ENCODE measurements at places on chromosomes 12 and 14.

- no peak for DNase-seq
These were observed 27.1 kb upstream of the PCNX4 start for GRCh38 chr14:60064491-60065072.

- no peak for DNase-seq
These were observed 106.0 kb downstream of the TXNDC16 start for GRCh38 chr14:52446355-52446754.

GRCh38 chr12:123233505-123234308 lies 471 bp downstream of the MTRFR start:
- no peak for DNase-seq

DNA sequence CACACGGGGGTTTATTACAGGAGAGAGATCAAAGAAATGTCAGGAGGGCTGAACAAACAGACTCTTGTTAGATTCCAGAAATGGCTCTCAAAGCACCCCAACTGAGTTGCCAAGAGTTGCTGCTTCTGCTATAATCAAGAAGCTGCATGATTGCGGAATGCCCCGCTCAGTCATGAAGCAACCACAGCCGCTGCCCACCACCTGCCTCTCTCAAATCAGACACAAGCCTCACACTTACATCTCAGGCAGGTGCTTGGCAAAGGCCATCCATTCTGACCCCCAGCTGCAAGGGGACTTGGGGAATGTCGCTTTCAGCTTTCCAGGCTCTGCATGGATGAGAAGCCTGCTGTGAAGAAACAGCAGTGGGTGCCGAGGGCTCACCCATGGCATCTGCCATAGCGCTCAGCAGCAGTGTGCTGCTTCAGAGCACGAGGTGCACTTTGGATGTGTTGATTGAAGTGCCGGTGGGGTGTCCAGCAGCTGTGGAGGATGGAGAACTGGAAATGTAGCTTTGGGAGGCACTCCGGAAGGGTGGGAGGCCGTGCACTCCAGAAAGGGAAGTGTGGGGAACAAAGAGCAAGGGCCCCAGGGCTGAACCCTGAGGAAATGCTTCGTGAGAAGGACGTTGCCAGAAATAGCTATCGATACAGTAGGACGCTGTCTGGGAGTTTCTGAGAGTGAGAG lies 37.7 kb downstream of the LRRC74A start:
- DNase-seq, result no peak

- DNase-seq, result no peak
These were observed 111.5 kb upstream of the KITLG start for GRCh38 chr12:88691811-88692210.

DNA sequence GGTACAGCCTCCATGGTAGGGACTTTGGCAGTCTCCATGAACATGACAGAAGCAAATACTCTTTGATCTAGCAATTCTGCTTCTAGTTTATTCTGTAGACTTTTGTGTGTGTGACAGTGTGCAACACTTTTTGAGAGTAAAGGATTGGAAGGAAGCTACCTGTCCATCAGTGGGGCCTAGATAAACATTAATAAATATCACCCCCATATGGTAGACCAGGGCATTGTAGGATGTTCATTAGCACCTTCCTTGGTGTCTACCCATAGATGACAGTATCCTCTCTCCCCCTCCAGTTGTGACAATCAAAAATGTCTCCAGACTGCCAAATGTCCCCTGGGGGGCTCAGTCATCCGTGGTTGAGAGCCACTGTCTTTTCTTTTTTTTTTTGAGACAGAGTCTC lies 10.8 kb downstream of the SNRNP35 start:
- DNase-seq, result no peak

- DNase-seq, result no peak
These were observed 165.5 kb downstream of the KIF26A start for GRCh38 chr14:104303705-104304425.

GRCh38 chr12:86257134-86257533 lies 943 bp upstream of the MGAT4C start:
- DNase-seq, result no peak

- DNase-seq, result no peak
These were observed 484 bp downstream of the PPP1CC start for GRCh38 chr12:110742096-110742717.

GRCh38 chr12:113409462-113410124 lies 5.9 kb upstream of the SDS start:
- no peak for DNase-seq

- DNase-seq, result no peak
These were observed 42.4 kb upstream of the PPP2R5C start for GRCh38 chr14:101719045-101719645.

DNA sequence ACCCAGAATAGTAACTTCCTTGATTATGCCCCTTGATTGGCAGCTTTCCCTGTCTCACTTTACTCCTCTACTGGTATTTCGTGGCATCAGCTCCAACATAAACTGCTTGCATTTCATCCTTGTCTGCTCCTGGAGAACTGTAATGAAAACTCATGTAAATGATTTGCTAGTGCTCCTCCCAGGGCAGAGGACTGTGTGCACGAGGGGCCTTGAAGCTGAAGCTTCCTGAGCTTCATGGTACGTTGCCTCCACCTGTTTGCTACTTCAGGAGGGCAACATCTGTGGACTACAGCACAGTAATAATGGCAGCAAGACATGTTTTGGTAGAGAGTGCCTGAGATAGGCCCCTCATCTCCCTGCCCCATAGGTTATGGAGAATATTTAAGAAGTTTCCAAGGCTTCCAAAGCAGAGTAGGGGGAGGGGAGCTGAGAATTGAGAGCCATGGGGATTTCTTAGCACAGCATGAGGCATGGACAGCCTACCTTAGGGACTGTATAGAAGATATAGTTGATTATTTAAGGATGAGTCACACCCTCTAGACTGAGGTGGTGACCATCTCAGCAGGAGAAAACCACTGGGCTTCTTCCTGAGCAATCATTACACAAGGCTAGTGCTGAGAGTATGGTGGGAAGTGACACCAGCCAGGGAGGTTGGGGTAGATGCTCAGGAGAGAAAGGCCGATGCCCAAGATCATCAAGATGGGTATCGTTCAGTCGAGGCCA lies 29.5 kb downstream of the CCDC198 start:
- DNase-seq, result no peak

- no peak for DNase-seq
These were observed 37.9 kb downstream of the AKAP6 start for GRCh38 chr14:32366986-32367385.

- no peak for DNase-seq
These were observed 176.8 kb downstream of the GXYLT1 start for GRCh38 chr12:41967668-41968500.

GRCh38 chr12:124952801-124953200 lies 36.1 kb downstream of the DHX37 start:
- no peak for DNase-seq

GRCh38 chr12:93886533-93887511 lies 209.6 kb downstream of the CRADD start:
- DNase-seq, result no peak

GRCh38 chr14:95442633-95443021 lies 73.8 kb downstream of the SYNE3 start:
- peak; percentile 71 for DNase-seq

DNA sequence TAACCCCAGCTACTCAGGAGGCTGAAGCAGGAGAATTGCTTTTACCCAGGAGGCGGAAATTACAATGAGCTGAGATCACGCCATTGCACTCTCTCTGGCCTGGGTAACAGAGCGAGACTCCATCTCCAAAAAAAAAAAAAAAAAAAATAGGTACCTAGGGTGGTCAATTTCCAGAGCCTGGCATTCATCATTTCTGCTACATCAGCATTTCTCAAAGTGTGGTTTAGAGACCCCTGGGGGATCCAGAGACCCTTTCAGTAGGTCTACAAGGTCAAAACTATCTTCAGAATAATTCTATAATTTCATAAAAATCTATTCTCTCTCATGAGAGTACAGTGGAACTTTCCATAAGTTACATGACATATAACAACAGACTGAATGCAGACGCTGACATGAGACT lies 19.9 kb downstream of the CERS5 start:
- DNase-seq, result no peak

DNA sequence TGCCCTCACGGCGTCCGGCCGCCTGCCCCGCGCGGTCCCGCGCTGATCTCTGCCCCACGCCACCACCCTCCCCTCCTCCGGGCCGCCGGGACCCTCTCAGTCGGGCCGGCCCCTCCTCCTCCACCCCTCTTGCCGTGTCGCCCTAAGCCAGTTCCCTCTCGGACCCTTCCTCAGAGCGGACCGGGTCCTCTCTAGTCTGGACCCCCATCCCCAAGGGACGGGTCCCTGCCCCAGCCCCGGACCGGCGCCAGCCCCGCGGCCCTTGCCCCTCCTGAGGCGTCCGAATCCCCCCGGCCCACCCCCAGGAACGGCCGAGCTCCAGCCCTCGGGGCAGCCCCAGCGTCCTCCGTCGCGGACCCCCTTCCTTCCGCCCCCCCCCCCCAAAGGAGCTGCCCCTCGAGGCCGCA lies 485 bp downstream of the PPP4R4 start:
- DNase-seq, result no peak

- DNase-seq, result no peak
These were observed 8.1 kb upstream of the BMAL2 start for GRCh38 chr12:27324530-27324929.

DNA sequence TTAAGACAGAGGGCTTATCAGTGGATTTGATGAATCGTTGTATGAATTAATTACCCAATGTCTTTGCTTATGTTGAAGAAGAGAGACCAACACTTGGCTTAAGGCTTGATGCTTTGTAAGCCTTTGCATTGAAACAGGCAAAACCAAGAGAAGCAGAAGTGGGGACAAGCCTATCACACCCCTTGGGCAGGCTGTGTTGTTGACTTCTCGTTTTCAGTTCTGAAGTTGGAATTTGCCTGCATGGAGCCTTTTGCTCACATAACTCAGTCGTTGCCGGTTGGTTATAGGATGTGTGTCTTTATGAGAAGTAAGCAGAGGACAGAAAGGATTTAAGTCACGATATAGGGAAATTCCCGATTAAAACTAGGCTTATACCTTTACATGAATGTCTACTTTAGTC lies 94.7 kb downstream of the CCDC92 start:
- no peak for DNase-seq

DNA sequence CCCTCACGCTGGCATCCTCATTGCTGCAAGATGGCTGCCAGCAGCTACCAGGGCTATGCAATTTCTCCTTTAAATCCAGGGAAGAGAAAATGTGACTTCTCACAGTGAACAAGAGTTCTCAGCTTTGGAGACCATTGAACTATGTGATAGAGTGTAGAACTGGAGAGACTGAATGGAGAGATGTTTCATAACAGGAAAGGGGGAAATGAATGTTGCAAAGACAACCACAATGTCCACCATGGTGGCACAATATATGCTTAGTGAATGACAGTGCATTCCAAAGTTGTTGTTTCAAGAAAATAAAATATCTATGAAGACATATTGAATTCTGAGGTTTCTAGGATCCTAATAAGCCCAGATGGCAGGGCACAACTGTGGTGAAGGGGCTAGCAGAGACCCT lies 13.2 kb upstream of the COCH start:
- DNase-seq, result no peak

- no peak for DNase-seq
These were observed 42.3 kb upstream of the BATF start for GRCh38 chr14:75479770-75480600.

DNA sequence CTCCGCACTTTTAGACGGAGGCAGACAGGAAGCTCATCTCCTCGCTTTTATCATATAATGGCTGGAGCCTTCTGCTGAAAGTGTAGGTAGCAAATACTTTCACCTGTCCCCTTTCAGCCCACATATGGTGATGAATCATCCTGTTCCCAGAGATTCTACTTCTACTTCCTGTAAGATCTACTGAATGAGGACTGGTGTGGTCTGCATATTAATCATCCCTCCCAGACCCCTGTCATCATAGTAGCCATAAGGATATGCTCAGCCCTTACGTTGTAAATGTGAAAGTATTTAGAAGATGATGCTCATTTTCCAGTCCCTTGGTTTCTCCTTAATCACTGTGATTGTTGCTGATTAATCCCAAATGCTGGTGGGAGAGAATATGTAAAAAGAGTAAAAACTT lies 268.2 kb upstream of the GRIP1 start:
- no peak for DNase-seq

DNA sequence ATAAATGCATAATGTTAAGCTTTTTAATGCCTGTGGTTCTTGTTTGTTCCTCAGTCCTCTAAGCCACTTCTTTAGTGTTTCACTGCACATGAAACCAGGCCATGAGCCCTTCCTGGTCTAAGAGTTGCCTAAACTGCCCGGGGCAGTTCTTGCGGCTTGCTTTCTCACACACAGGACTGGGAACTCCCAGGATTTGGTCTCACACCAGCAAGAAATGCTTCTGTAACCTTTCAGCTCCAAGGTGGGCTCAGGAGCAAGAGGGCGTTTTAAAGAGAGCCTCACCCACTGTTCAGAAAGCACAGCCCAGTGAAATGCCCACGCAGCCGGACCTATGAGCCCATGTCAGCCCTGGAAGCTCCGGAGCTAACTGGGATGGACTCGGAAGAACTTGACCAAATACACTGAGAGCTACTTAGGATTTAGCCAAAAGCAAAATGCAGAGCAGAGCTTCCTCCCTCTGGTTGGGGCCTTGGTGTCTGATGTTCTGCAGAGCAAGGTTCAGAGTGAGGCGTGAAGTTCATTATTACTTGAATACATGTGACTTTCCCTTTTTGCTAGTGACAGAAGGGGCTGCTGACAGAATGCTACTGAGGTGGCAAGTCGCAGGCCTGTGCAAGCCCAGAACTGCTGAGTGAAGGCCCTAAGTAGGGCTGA lies 23.4 kb downstream of the SLC25A29 start:
- no peak for DNase-seq

Data from activated naive CD4-positive, alpha-beta T cell treated with anti-CD3 and anti-CD28 coated beads, Interleukin-2, amount 50 U/mL, for 72 hours (primary cell).